ENCODE measurements at places on chromosomes 7 and 10.

DNA sequence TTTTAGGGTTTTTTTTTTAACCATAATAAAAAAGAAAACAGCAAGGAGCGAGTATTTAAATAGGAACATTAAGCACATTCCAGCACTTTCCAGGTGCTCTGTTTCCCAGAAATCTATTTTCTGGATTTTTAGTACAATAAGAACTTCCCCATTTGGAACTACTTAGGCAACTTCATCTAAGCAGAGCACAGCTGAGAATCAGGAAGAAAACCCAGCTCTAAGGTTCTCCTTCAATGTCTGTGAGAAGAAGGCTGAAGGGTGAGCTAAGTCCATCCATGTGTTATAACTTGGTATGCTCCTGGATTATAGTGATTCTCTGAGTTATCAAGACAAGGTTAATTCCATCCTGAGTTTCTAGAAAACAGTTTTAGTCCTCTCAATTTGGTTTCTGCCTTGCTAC, 181.9 kb downstream of the CYP26A1 start:
- DNase-seq: no peak

DNA sequence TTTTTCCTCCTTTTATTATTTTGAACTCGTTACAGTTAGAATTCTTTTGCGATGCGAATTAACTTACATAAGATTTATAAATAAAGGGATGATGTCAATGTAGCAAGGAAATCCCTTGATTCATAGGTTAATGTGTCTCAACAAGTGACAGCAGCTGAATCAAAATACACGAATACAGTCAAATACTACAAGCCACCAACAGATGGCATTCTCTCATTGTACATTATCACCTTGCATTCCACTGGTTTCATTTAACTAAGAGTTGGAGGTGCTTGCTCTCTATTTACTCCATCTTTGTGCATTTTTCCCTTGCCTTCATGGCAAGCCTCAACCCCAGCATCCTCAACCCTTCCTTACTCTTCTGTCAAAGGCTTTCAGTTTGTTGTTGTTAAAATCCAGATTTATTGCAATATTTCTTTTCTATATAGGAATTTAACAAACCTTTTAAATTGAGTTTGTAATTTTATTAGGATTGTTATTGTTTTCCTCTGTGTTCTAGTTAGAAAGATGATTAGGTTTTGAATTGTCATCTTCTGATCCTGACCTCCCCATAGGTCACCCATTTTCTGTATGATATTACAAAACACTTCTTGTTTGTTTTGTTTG, 78.3 kb downstream of the SLC25A40 start:
- no peak for DNase-seq

DNA sequence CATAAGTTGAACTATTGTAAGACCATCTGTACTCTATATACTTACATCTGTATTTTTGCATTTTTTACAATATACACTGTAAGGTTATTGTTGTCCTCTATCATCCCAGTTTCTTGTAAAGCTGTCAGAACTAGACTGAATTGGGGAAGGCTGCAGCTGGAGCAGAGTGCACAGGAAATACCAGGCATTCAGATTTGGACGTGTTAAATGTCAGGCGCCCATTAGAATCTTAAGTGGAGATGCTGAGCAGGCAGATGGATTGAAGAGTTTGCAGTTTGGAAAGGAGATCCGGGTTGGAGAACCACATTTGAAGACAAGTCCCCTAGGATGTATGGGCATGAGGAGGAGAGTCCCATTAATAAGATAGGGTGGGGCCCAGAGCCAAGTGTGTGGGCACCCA, 40.4 kb downstream of the MTURN start:
- no peak for DNase-seq

GRCh38 chr10:84331091-84331490, 2.7 kb downstream of the CCSER2 start:
- DNase-seq: no peak

- no peak for DNase-seq
Observed at GRCh38 chr7:73779517-73779916, 9.4 kb upstream of the CLDN3 start.

GRCh38 chr10:2610946-2611345, 456.4 kb upstream of the PFKP start:
- DNase-seq: no peak

- DNase-seq: no peak
Observed at GRCh38 chr7:22043367-22043766, 97.7 kb upstream of the CDCA7L start.

DNA sequence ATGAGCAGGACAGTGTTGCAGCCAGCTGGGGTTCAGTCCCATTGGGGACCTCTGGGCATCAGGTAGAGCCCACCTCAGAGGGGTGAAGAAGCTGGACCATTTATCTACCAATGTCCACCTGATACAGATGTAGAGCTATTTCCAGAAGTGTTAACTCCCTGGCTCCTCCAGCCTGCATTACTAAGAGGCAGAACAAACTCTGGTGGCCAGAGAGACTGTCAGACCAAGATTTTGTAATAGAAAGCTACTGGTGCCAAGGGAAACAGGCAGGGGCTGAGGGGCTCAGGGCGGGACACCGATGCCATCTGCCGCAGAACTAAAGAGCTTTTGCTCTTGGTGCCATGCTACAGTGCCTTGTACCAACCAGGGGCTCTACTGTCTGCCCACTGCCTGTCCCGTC, 268.2 kb upstream of the HABP2 start:
- DNase-seq: no peak

DNA sequence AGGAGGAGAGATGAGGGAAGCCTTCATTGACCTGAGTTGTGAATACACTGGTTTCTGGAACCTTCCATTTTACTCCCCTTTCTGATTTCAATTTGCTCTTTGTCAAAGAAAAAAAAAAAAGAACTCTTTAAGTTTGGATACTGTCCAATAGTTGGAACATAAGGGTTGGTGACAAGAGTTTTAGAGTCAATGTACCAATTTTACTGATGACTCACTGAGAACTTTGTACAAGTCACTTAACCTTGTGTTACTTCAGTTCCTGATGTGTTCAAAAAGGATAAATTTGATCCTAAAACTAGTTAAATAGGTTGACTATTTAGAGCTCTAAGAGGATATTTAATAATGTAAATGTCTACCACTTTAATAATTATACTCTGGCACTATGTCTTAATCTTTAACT, 4.1 kb upstream of the CDK14 start:
- DNase-seq: no peak

- no peak for DNase-seq
Observed at GRCh38 chr7:21526007-21526406, 16.8 kb upstream of the DNAH11 start.

DNA sequence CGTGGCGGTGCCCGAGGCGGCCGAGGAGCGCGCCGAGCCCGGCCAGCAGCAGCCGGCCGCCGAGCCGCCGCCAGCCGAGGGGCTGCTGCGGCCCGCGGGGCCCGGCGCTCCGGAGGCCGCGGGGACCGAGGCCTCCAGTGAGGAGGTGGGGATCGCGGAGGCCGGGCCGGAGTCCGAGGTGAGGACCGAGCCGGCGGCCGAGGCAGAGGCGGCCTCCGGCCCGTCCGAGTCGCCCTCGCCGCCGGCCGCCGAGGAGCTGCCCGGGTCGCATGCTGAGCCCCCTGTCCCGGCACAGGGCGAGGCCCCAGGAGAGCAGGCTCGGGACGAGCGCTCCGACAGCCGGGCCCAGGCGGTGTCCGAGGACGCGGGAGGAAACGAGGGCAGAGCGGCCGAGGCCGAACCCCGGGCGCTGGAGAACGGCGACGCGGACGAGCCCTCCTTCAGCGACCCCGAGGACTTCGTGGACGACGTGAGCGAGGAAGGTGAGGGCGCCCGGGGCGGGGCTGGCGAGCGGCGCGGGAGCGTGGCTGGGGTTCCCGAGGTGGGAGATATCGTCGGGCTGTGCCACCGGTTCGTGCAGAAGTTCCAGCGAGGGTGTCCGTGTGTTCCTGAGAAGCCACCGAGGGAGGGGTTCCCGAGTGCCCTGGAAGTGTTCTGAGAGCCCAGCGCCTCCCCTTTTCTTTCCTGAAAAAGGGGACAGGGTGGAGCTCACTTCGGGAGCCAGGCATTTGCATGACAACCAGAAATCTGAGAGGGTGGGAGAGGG, 495 bp downstream of the EIF3B start:
- DNase-seq: no peak

DNA sequence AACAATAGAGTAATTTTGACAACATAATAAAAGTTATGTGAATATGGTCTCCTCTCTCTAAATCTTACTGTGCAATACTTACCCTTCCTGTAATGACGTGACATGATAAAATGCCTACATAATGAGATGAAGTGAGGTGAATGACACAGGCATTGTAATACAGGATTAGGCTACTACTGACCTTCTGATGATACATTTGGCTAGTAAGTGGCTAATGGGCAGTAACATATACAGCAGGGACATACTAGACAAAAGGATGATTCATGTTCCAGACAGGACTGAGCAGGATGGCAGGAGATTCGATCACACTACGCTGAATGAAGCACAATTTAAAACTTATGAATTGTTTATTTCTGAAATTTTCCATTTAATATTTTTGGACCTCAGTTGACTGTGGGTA, 4.7 kb downstream of the C10orf88 start:
- DNase-seq: no peak

DNA sequence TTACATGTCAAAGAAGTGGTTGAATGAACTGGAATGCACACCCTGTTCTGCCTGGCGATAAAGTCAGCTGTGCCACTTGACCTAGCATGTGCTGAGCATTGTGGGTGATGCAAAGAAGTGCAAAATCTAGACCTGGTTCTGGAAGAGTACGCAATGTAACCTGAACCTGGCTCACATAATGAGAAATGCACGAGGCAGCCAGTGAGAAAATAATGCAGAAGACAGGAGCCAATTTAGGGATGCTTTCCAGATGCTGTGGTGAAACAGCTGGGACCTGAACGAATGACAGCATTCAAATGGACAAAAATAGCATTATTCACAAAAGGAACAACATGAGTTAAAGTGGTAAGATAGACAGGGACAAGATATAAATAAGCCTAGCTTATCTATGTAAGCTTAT, 402.6 kb downstream of the SORCS1 start:
- DNase-seq: no peak

GRCh38 chr7:31020161-31020560, 31.9 kb upstream of the ADCYAP1R1 start:
- DNase-seq: no peak

DNA sequence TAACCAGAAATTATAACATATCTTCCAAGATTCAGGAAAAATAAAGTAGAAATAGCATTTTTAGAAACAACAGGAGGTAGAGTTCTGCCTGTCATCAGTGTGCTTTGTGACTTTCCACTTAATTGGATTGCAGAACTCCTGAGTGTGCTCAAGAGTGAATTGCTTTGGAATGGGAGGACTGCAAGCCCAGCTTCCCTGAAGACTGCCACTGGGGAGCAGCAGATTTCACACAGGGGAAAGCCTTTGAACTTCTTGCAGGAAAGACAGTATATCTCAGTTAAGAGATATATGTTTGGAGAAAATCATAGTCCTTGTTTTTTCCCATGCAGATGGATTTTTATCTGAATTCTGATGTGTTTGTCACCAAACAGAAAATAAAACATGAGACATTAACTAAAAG, 124.5 kb downstream of the TMEM168 start:
- no peak for DNase-seq

DNA sequence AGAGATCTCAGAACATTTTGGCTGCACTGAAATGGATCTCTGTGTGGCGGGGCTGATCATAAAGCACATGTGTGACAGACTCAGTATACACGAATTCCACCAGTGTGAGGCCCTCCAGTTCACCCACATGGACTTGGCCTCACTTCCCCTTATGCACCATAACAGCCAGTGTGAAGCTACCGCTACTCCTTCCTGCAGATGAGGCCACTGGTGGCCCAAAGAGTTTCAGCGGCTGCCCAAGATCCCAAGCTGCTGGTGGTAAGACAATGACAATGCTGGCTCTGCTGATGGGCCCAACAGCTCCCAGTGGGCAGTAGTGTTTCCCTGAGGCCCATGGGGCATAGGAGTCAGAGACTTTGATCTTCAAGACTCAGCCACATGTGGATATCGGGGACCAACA, 21.0 kb upstream of the C10orf71 start:
- no peak for DNase-seq

DNA sequence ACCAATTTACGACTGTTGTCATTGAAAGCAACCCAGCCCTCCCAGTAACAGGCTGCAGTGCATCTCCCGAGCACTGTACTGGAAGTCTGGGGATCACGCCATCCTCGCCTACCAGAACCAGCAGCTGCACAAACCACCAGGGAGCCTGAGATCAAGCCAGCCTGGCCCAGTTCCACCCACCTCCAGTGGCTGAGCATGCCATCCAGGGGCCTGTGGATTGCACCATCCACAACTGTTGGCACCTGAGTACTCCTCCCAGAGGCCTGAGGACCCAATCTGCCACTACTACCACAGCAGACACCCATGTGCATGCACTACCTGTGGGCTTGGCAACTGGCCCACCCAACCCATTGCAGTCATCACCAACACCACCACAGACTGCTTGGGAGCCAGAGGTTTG, 44.2 kb downstream of the HERPUD2 start:
- no peak for DNase-seq

DNA sequence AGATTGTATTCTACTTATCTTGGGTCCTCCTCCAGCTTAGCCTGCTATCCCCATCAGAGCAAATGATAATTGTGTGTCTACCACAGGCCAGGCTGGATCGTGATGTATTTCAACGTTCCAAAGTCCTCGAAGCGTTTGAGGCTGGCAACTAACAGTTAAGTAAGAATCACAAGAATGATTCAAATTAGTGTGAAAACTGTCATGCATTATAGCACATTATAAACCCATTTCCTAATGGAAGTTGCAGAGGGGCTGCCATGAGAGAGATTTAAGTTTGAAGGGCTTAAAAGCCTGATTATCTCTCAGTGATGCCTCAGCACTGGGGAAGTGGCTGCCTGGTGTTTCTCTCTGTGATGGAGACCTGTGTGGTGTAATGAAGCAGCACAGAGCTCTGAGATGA, 119.1 kb downstream of the FRMD4A start:
- DNase-seq: no peak

GRCh38 chr10:100158044-100158805, 27.6 kb downstream of the ERLIN1 start:
- DNase-seq: no peak

- DNase-seq: no peak
Observed at GRCh38 chr7:30450240-30450982, 28.2 kb downstream of the NOD1 start.

GRCh38 chr7:72751978-72752377, 76.0 kb downstream of the TYW1B start:
- DNase-seq: no peak

Measured in stimulated activated CD8-positive, alpha-beta memory T cell treated with anti-CD3 and anti-CD28 coated beads, Interleukin-2, amount 100 ng/mL, for 1 hour (primary cell).